SK-N-SH (cell line): ENCODE measurements at places on chromosomes 16 and 17.

DNA sequence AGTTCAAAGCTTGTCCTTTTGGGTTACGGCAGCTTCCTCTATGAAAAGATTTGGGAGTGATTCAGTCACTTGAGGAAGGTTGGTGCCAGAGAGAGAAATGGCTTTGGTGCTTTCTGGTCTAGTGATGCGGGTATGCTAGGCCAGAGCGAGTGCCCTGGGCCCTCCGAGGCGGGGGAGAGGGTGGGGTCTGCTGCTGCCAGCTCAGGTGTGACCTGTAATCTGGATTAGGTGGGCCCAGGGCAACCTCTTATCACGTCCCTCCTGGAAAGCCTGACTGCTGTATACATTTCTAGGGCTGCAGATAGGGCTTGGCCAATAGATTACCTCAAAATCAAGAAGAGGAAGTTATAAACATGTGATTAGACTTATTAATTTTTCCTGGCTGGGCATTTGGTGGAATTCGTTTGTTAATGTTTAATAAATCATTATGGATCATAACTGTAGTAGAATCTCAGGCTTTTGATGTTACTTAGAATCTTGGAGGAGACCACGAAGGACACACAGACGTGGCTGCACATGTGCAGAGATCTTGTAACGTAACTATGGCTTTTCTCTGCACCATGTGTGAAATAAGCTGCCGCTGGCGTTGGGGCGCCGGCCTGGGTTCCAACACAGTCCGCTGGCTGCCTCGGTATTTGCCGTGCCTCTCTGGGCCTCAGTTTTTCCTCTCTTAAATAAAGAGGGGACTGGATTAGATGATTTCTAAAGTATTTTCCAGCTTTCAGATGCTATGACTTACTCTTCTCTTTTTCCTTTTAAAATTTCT lies 1.2 kb downstream of the IRF8 start:
- DNase-seq, result no peak

DNA sequence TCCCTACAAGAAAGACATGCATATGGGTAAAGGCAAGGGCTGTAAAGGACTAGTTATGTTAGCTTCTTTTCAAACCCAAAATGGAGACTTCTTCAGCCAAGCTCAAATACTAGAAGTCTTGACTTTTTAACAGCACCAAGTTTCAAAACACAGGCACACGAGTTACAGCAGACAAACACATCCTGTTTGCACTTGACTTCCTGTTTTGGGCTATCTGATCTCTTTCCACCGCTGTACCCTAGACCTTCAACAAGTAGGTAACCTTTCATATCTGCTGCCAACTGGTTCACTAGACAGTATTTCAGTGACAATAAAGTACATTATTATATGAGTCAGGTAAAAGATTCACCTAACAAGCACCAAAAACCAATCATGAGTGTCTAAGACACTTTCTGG lies 12.3 kb downstream of the RFFL start:
- no peak for DNase-seq

GRCh38 chr16:48611329-48612137 lies 1.6 kb upstream of the N4BP1 start:
- DNase-seq, result no peak

DNA sequence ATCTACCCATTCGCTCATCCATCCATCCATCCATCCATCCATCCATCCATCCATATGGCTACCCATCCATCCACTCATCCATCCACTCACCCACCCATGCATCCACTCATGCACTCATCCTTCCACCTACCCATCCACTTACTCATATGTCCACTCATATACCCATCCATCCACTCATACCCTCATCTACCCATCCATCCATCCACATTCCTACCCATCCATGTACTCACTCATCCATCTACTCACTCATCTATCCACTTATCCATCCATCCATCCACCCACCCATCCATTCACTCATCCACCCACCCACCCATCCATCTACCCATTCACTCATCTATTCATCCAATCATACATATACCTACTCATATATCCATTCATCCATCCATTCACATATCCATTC lies 112.0 kb downstream of the RBFOX3 start:
- DNase-seq, result no peak

GRCh38 chr16:72191551-72191950 lies 19.6 kb upstream of the PMFBP1 start:
- no peak for DNase-seq
